ENCODE measurements at places on chromosomes 6 and 20.
A peak's percentile ranks its signal among the peaks of the same experiment; 100 is the strongest.

DNA sequence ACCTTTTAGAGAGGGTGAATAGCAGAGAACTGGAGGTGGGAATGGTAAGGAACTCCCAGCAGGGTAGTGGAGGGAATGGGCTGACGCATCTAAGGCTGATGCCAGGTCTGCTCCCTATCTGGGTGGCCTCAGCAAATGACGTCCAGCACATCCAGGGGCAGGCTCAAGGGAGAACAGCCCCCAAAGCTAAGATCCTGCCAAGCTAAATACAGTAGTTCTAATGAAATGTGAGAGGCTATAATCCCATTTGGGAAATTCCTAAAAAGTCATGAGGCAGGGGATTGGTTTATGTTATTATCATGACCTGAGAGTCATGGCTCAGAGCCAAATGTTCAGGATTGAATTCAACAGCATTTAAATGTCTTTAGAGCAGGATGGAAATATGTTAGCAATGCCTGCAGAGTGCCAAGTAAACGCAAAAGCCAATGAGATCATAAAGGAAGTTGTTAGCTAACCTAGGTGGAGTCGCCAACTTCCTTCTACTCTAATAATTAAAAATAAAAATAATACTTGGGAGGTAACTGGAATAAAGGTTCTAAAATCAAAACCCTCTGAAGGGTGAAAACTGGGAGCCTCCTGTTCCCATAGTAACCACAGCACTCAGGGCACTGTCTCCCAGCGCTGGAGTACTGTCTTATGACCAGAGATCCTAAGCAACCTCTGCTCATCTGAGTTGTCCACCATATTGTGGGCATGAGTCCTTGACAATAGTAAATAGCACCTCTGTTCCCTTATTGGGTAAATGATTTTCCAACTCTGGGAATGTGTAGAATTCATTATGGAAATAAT, 34.8 kb downstream of the IYD start:
- DNase-seq: peak; percentile 89

DNA sequence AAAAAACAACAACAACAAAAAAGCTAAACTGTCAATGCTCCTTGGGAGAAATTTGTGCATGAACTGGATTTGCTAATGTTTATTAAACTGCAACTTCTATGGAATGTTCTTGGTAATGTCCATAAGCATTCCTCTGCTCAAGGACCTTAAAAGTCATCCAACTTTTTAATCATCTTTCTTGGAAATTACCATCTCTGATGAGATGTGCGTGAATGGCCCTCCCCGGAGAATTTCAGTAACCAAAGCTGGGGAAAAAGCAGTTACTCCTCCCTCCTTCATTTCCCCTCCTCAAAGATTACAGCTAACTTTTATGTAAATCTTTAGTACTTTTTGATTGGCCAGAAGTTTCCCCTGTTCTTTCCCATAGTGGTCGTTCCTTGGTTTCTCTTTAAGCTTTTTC, 5.2 kb downstream of the TBCC start:
- DNase-seq: no peak

GRCh38 chr6:978937-979685, 286.2 kb upstream of the EXOC2 start:
- no peak for DNase-seq

- peak; percentile 8 for DNase-seq
These were observed 636.0 kb downstream of the BCKDHB start for GRCh38 chr6:80742481-80742880.

- DNase-seq: no peak
These were observed 472.5 kb upstream of the BTBD3 start for GRCh38 chr20:11445161-11445560.

- no peak for DNase-seq
These were observed 6.6 kb upstream of the ZBTB22 start for GRCh38 chr6:33324125-33324524.

DNA sequence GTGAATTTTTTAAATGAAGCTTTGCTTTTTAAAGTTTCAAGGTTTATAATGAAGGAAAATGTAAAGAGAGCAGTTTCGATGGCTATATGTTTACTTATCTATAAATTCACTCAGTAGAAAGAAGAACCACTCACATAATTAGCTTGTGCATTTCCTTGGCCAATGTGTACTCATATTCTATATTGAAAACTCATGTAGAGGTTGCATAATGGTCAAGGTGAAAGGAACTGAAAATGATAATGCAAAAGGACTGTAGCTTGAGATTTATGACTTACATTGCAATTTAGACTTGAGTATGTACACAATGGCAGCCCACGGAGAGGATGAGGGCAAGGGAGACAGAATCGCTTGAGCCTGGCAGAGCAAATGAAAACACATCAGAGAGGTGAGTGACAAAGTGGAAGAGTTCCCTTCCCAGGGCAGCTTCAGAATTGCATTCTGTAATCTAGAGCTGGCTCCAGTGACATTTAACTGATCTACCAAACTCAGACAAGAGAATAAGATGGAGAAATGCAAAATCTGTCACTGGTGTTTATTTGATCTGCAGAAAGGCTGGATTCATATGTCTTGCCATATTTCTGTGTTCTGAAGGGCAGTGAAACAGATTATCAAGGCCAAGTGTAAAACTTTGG, 191.8 kb downstream of the TMEM200A start:
- no peak for DNase-seq

DNA sequence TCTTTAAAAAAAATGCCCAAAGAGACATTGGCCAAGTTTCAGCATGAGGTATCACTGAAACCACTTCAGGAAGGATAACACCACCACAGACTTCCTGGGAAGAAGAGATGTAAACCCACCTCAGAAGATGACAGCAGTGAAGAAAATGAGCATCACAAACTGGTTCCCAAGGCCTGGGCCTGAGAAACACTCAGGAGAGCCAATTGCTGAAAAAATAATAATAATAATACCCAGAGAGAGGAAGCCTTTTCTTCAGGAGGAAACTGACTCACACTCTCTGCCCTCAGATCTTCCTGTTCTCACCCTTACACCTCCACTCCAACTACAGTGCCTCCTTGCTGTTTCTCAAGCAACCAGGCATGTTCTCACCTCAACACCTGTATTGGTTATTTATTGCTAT, 68.1 kb upstream of the MAFB start:
- DNase-seq: no peak

GRCh38 chr6:85406641-85407075, 43.2 kb upstream of the NT5E start:
- DNase-seq: no peak

GRCh38 chr6:147547369-147547902, 38.9 kb downstream of the SAMD5 start:
- DNase-seq: no peak

GRCh38 chr6:128600397-128600951, 80.1 kb upstream of the PTPRK start:
- peak; percentile 84 for DNase-seq

GRCh38 chr6:170116636-170117035, 174.2 kb downstream of the DLL1 start:
- no peak for DNase-seq

- DNase-seq: no peak
These were observed 10.1 kb upstream of the TENT5A start for GRCh38 chr6:81762606-81763005.

GRCh38 chr20:41006936-41007474, 21.6 kb upstream of the TOP1 start:
- no peak for DNase-seq

- no peak for DNase-seq
These were observed 30.6 kb upstream of the PBOV1 start for GRCh38 chr6:138248878-138249277.

DNA sequence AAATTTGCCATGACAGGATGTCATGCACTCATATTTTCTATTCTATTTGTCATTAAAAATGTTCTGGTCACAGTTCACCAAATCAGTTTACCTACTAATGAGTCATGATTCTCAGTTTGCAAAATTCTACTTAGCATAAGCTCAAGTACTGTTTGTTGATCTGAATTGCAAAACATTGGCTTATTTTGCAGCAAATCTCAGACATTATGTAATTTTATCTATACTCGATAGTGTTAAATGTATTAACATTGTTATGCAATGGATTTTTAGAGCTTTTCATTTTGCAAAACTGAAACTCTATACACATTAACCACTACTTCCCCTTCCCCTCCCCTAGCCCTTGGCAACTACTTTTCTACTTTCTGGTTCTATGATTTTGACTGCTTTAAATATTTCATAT, 213.8 kb upstream of the ZFP64 start:
- DNase-seq: no peak

DNA sequence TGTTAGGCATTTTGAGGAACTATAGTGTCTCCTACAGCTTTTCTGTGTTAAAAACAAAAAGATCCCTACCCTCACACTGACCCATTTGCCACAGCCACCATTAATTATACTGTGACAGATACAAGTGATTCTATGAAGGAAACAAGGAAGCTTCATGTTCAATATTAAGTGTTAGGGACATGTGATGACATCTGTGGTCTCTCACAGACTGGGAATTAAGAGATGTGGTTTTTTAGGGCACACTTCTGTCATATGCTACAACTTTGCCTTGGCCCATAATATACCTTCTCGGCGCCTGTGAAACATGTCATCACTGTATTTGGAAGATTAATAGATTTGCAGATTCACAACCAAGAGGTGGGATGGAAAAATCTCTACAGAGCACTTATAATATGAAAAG, 102.9 kb upstream of the TCF21 start:
- no peak for DNase-seq

- DNase-seq: no peak
These were observed 21.4 kb downstream of the CDYL start for GRCh38 chr6:4797587-4797986.

DNA sequence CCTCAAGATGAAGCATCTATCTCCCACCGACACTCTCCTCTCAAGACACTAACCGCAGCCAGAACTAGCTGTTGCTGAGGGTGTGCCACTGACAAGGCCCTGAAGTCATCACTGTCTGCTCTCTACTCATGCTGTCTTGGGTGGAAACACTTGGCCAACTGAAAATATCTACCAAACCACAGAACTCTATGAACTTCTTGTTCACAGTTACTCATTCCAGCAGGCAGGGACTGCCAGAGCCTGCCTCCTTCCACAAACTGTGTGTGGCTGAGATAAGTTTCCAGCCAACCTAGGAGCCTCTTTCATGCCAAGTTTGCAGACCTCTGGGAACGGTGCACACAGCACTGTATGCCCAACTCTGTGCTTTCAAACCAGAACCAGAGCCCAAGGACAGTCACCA, 45.5 kb upstream of the NXT1 start:
- DNase-seq: no peak

DNA sequence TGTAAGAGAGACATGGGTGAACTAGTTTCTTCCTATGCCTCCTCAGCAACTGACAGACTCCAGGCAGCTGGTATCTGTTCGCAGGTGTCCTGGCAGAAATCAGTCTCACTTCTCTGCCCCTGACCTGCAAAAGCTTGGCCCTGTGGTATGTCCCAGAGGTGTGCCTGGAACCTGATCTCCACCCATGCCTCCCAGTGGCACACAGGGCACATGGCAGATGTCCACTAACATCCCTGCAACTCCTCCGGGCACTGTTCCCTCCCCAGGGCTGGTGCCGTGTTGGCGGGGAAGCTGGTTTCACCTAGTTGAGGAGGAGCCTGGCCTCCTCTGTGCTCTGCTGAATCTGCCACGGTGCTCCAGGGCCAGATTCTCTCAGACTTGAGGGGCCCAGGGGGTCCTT, 123.3 kb upstream of the GGTLC1 start:
- DNase-seq: no peak

DNA sequence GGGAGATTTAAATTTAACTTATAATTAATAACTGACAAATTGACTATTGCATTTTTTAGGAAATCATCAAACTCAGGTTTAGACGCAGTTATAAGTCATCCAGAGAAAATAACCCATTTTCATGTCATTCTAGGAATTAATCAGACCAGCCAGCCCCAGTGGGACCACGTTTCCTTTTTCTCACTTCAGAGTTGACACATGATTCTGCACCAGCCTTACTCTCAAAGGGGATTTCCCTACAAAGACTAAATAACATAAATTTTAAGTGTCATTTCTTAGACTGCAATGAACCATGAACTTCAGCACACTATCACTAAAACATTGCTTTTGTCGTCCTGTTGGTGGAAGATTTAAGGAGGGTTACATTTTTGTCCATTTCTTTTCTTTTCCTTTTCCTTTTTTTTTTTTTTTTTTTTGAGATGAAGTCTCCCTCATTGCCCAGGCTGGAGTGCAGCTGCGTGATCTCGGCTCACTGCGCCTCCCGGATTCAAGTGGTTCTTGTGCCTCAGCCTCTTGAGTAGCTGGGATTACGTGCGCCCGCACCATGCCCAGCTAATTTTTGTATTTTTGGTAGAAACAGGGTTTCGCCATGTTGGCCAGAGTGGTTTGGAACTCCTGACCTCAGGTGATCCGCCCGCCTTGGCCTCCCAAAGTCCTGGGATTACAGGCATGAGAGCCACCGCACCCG, 3.6 kb downstream of the IPCEF1 start:
- no peak for DNase-seq

DNA sequence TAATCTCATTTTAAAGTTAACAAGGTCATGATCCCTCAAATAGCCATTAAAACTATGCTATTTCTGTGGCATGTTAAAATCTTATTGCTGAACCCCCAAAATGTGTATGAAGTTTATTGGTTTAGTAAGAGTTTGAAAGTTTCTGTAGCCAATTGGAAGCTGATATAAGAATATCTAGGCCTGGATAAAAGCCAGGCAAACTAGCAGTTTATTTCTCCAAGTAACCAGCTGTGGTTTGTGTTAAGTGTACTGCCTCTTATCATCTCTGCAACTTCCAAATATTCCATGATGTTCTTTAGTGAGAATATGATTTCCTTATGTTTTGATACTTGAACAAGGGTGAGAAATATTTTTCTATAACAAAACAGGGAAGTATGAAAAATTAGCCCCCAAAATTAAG, 76.7 kb downstream of the PRSS35 start:
- DNase-seq: no peak

GRCh38 chr6:165858586-165858985, 195.5 kb upstream of the PDE10A start:
- DNase-seq: peak; percentile 15

- no peak for DNase-seq
These were observed 5.4 kb upstream of the PHF1 start for GRCh38 chr6:33405386-33405940.

GRCh38 chr6:151822252-151823111, 15.0 kb downstream of the ESR1 start:
- no peak for DNase-seq

GRCh38 chr20:12414446-12415274, 497.0 kb downstream of the BTBD3 start:
- DNase-seq: peak; percentile 55

DNA sequence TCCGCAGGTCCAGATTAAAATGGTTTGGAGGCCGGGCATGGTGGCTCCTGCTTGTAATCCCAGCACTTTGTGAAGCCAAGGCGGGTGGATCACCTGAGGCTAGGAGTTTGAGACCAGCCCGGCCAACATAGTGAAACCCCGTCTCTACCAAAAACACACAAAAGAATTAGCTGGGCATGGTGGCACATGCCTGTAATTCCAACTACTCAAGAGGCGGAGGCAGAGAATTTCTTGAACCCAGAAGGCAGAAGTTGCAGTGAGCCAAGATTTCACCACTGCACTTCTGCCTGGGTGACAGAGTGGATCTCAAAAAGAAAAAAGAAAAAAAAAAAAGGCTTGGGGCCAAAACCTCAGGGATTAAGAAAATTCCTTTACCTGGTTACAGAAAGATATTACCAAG, 30.5 kb downstream of the C6orf15 start:
- no peak for DNase-seq
